ENCODE measurements at places on chromosomes 4 and X.
A peak's percentile ranks its signal among the peaks of the same experiment; 100 is the strongest.

- DNase-seq: no peak
Measured at GRCh38 chrX:107204068-107204605, 2.1 kb downstream of the NUP62CL start.

DNA sequence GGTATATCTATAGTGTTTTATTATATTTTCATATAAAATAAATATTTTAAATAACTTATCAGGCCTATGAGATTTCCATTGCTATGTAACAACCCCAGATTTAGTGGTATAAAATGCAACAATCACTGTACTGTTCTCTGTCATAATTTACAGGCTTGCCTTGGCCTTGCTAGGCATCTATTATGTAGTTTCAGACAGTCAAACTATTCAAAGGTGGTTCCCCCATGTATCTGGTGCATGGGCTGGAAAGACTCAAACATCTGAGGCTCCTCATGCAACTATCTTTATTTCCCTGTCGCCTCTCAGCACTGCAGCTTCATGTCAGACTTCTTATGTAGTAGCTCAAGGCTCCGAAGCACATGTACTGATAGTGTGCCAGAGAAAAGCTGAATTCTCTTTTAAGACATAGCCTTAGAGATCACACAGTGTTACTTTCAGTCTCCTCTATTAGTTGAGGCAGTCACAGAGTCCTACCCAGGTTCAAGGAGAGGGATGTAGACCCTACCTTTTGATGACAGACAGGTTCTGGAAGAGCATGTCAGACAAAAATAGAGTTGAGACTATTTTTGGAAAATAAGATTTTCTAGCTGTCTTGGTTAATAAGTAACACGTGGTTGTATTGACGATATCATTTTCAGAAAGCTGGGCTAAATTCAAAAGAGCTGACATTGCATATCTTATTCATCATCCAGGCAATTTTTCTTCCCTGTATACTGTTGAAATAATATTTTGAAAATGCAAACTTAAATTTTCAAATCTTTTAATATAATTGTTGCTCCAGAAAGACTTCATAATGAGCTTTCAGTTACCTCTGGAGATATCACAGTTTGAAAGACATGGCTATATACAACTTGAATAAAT is 19.4 kb downstream of the MTTP start:
- no peak for DNase-seq

DNA sequence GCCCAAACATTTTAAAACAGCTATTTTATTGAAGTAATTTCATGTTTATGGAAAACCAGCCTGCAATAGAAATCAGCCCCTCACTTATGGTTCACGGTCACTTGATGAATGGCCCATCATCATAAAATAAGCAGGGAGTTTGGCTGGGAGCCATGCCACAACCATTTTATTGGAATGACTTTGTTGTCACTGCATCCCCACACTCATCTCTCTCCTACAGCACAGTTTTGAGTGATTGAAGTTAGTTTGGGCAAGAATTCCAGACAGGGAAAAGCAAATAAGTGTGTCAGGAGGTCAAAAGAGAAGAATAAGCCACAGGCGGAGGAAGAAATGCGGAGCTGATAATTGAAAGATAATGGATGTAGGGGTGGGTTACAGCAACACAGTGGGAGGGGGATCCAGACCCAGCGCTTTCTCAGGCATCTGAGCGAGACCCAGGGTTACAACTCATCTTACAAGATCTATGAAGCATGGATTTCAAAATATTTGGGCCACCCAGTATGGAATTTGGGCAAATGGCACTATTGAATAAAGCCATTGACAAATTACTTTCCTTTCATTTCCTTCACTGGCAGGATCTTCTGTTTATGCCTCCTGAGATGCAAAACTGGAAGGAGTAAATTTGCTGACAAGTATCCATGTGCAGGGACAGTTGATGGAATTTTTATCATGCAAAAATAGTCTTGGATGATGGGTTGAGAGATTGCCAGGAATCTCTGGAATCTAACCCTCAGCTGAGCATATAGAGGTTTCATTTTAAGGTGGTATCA is 100.8 kb downstream of the SHROOM3 start:
- peak; percentile 20 for DNase-seq

DNA sequence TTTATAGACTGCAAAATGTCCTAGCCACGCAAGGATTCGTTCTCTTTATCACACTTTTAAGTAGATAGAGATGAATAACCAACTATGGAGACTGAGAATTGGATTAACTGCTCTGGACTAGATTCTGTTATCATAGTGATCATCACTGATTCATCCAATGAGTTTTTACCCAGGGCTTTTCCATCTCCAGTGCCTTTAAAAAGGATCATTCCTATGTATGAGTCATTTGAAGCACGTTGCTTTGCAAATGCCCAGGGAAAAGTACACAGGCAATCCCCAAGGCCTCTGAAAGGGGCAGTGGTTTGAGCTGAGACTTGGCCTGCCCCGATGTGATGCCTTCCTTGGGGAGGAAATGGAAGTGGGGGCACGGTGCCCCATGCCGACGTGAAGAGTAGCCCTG is 122.7 kb upstream of the PSAPL1 start:
- peak; percentile 79 for DNase-seq

- no peak for DNase-seq
Measured at GRCh38 chr4:156838761-156839160, 132.8 kb downstream of the PDGFC start.

DNA sequence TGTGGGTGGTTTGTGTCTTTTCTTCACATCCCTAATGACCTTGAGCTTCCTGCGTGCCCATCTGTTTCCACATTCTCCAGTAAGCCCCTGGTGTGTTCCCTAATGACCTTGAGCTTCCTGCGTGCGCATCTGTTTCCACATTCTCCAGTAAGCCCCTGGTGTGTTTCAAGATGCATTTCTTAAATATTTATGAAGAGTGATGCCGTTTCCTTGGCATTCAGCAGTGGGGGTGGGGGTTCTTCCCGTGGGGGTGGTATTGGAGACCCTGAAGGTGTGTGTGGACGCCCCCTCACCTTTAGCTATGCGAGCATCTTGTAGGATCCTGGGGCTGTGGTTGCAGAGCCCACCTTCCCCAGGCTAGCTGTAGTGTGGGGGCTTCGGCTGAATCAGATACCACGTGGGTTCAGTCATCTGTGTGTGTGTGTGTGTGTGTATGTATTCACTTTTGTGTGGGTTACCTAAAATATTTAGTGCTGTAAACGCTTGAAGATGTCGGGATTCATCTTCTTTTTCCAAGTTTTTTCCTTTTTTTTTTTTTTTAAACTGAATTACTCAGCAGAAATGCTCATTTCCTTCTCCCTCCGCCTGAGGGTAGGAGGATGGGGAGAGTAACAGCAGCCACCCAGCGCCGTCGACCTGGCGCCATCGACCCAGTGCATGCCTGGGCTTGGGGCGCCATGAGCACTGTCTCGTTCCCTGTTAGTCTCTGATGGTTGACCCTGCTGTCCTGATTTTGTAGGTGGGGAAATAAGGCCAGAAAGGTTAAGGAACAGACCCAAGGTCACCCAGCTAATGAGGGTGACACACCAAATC is 9.9 kb downstream of the NSG1 start:
- DNase-seq: no peak

DNA sequence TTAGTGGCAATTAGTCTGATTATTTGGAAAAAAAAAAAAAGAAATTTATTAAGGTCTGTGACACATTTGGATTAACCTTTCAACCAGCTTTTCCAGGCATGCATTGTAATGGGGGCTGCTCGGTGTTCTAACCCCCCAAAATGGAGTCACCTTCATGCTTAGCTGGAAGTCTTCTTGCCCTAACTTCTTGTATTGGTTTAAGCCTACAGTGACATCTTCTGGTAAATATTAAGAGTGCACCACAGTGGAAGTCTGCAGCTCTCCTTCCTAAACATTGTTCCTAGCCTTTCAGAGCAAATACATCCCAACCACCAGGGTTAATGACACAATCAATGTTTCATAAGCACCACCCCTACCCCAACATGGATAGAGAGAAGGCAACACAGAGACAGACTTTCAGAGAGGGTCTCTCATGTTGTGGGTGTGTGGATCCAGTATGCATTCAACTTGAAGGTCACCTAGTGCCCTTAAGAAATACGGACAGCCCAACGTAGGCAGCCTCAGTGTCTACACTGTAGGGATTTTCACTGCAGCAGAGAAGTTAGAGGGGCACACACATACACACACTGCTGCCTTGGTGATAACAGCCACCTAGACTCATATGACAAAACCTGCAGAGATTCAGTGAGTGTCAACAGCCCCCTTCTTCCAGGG is 142.9 kb upstream of the MBNL3 start:
- DNase-seq: no peak

GRCh38 chr4:101825953-101826352 is 35.4 kb downstream of the BANK1 start:
- DNase-seq: no peak
